ENCODE measurements at places on chromosomes 1 and 21. TPM values are rescaled to one million over a fixed set of nuclear protein-coding genes. Genes with fewer than 3 reads are reported as not detected.

GRCh38 chr1:179121159-179121938 lies 39.5 kb downstream of the TOR3A start:
- peak; percentile 72 for DNase-seq

DNA sequence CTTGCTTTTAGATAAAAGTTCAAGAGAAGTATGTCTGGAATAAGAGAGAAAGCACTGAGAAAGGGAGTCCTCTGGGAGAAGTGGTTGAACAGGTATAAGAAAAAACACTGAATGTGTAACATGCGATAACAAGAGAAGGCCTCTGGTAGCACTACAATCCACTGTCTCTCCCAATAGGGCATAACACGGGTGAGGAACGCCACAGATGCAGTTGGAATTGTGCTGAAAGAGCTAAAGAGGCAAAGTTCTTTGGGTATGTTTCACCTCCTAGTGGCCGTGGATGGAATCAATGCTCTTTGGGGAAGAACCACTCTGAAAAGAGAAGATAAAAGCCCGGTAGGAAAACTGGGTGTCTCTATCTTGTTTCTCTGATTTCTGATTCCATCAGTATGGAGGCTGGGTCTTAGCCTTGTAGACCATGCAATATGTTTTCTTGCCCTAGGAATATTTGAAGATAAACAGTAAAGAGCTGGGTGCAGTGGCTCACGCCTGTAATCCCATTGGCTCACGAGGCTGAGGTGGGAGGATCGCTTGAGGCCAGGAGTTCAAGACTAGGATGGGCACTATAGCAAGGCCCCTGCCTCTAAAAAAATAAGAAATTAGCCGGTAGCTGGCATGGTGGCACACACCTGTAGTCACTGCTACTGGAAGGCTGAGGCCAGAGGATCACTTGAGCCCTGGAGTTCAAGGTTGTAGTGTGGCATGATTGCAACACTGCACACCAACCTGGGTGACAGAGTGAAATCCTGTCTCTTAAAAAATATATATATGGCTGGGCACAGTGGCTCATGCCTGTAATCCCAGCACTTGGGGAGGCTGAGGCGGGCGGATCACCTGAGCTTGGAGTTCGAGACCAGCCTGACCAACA lies 40.4 kb downstream of the DAP3 start:
- DNase-seq, result peak; percentile 57

- DNase-seq, result peak; percentile 85
These were observed 21.2 kb upstream of the OTUD3 start for GRCh38 chr1:19861034-19861433.

GRCh38 chr1:180131510-180131909 lies 23.2 kb upstream of the QSOX1 start:
- DNase-seq, result peak; percentile 65

- DNase-seq, result no peak
These were observed 141.4 kb upstream of the CACYBP start for GRCh38 chr1:174858301-174858700.

CHI3L2 gene
- 0.15 TPM for total RNA-seq

- DNase-seq, result no peak
These were observed 42.9 kb downstream of the EPHB2 start for GRCh38 chr1:22753481-22753971.

GRCh38 chr21:35208810-35209517 lies 159.9 kb upstream of the RUNX1 start:
- peak; percentile 62 for DNase-seq

AXDND1 gene
- total RNA-seq, result 3.1 TPM

- DNase-seq, result no peak
These were observed 391.6 kb downstream of the PBX1 start for GRCh38 chr1:164950541-164950986.

Data from M059J (cell line).